Fibroblast of villous mesenchyme (primary cell): ENCODE measurements at places on chromosomes 12 and 14. TPM values are rescaled to one million over a fixed set of nuclear protein-coding genes. Genes with fewer than 3 reads are reported as not detected.

ACRBP gene
- 0.64 TPM in 1 of 2 replicates, not detected in the other for total RNA-seq

PTHLH gene
- 1.3 and 1.6 TPM in 2 replicates for total RNA-seq

ACSS3 gene
- 20.3 and 26.8 TPM in 2 replicates for total RNA-seq

CRIP2 gene
- 8.6 and 18.0 TPM in 2 replicates for total RNA-seq

NOPCHAP1 gene
- 6.1 and 7.8 TPM in 2 replicates for total RNA-seq

ZFHX2 gene
- under 0.01 TPM in 2 replicates for total RNA-seq

GARIN6 gene
- not detected in 2 replicates for total RNA-seq

GPR84 gene
- total RNA-seq: not detected in 2 replicates

ERBB3 gene
- total RNA-seq: 0.32 and 1.7 TPM in 2 replicates

YBX3 gene
- 88.9 and 104 TPM in 2 replicates for total RNA-seq

SALL2 gene
- total RNA-seq: 3.2 and 3.9 TPM in 2 replicates

ESPL1 gene
- 4.8 and 6.5 TPM in 2 replicates for total RNA-seq

CCDC197 gene
- total RNA-seq: not detected in 2 replicates

- DNase-seq: no peak
Observed at GRCh38 chr14:43786066-43786762, 720.9 kb downstream of the FSCB start.

- DNase-seq: no peak
Observed at GRCh38 chr14:104555430-104556255, 23.9 kb upstream of the C14orf180 start.

- no peak for DNase-seq
Observed at GRCh38 chr12:124761871-124762270, 101.8 kb downstream of the SCARB1 start.

DNA sequence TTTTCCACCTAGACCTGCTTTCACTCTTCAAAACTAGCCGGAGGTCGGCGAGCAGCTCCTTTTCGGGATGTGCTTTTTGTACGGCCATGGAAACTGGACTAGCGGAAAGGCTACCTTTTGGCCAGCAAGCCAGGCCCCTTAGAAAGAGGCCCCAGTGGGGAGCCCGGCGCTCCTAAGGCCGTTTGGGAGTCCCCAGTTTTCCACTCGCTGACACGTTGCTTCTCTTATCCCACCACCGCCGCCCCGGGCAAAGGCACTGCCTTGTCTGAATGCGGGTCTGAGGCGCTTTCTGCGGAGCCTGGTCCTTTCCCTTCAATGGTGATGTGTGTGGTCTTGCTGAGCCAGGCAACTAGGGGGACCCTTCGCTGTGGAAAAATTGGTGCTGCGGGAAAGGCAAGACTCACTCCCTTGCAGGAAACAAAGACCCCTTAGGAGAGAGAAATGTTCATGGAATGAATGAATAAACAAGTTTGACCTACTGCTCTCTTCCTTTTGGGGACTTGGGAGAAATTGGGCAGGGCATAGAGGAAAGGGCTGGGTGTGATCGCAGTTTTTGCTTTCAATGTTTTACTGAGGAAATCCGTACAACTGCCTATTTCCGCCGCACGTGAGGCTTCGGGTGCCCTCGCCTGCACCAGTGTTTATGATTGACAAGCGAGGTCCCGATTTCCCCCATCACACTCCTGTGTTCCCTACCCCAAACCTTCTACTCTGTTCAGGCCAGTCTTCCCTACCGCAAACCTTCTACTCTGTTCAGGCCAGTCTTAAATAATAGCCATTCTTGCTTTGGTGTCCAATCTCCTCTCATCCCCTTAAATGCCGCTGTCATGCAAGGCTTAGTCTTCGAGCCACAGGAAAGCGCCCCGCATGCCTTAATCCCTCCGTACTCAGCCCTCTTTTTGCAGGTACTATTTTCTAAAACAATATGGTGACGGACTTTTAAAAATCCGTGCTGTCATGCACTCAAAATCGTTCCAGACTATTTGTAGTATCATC lies 1.0 kb upstream of the SLC38A2 start:
- peak; percentile 76 for DNase-seq

- DNase-seq: no peak
Observed at GRCh38 chr14:37037636-37038387, 134.6 kb downstream of the SLC25A21 start.

GRCh38 chr12:129483111-129483893 lies 420.5 kb downstream of the TMEM132D start:
- no peak for DNase-seq

DNA sequence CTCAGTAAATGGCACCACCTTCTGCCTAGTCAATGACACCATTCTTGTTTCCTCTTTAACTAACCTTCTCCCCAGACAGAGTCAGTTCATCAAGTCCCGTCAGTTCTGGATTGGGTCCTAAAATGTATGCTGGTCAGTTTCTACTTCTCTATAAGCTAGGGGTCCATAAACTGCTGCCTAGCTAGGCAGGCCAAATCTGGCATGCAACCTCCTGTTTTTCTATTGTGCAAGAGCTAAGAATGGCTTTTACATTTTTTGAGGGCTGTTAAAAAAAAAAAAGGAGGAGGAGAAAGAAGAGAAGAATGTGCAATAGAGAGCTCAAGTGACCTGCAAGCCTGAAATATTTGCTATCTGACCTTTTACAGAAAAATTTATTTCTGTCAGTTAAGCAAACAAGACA lies 6.4 kb upstream of the TMED10 start:
- DNase-seq: peak; percentile 86

DNA sequence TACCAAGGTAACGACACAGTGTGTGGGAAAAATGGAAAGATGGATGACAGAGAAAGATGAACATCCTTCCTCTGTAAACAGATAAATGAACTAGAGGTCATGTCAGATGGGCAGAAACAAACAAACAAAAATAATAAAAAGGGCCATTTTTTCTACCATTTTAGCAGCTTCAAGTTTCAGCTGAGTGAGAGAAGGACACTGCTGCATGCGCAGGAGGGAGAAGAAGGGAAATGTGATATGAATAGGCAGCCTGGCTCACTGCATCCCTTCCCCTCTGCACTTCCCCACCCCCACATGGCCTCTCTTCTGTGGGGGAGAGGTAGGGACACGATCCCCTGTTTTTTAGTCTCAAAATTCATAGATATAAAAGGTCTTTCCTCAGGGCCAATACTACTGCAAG lies 492.0 kb downstream of the NELL2 start:
- no peak for DNase-seq

DNA sequence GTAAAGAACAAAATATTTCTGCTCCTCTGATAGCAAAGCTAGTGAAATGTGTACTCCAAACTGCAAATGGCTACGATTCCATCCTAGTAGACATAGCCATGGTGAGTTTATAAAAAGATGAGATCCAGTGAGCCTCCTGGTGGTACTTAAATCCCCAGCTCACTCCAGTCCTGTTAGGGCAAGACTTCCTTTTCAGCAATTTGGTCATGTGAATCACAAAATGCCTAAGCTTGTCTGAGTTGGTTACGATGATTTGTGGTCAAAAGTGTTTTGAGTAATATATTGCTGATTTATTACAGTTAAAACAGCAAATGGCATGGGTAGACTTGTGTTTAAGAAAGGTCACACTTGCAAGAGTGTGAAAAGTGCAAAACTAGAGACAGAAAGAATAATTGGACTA lies 102.7 kb upstream of the NAV3 start:
- no peak for DNase-seq

GRCh38 chr14:50806241-50806933 lies 24.6 kb downstream of the NIN start:
- DNase-seq: no peak

- no peak for DNase-seq
Observed at GRCh38 chr12:27965411-27965810, 7.1 kb downstream of the PTHLH start.

DNA sequence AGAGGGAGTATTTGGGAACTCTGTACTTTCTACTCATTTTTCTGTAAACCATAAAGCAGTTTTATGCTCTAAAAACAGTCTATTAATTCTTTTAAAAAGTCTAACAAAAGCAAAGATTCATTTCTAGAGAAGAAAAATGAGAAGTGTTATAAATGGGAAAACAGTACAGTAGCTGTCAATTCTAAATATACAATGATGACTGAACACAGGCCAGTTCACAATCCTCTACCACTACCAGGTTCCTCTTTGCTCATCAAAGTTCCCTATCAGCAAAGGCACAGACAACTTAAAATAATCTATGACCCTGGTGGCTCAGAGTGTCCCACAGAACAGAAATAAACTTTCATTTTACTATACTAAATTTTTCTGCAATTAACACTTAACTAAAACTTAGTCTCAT lies 12.5 kb downstream of the NAA25 start:
- no peak for DNase-seq
